Psoas muscle (tissue), 8 donors: ENCODE measurements at places on chromosomes 6 and 20. TPM values are rescaled to one million over a fixed set of nuclear protein-coding genes. Genes with fewer than 3 reads are reported as not detected.

DNA sequence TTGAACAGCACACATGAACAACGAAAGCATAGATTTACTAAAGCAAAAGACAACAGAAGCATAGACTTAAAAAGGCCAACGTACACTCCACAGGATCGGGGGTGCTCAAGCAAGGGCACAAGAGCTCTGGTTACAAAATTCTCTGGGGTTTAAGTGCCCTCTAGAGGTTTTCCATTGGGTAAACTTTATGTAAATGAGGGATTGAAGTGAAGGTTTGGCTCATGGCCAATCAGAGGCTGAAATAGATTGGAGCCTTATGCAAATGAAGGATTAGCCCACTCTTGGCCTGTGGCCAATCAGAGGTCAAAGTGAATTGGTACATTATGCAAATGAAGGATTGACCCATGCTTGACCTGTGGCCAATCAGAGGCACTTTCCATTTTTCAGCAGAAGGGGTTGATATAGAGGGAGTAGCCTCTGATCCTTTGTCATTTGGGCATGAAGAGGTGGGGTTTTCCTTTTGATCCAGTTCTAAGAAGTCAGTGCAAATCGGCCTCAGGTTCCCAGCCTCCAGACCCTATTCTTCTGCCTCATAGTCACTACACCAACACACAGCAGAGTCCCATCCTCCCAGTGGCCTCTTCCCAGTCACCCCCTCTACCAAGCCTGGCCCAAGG is 244.9 kb downstream of the THBS2 start:
- DNase-seq: no peak

GRCh38 chr6:24924580-24925356 is 11.0 kb downstream of the RIPOR2 start:
- DNase-seq: no peak

- peak; percentile 44 for DNase-seq
Observed at GRCh38 chr6:7673063-7673536, 52.8 kb upstream of the BMP6 start.

GRCh38 chr20:39516964-39517363 is 554.8 kb downstream of the DHX35 start:
- DNase-seq: no peak

- DNase-seq: no peak
Observed at GRCh38 chr20:40154514-40154913, 534.5 kb downstream of the MAFB start.

- no peak for DNase-seq
Observed at GRCh38 chr6:102895683-102896082, 1502.2 kb downstream of the GRIK2 start.

FAM209B gene
- 1.3 TPM for total RNA-seq

SLC17A9 gene
- total RNA-seq: 0.32 TPM

TP53TG5 gene
- total RNA-seq: not detected

OPRL1 gene
- 0.22 TPM for total RNA-seq

- DNase-seq: no peak
Observed at GRCh38 chr6:125732398-125732797, 17.0 kb upstream of the HEY2 start.

DNA sequence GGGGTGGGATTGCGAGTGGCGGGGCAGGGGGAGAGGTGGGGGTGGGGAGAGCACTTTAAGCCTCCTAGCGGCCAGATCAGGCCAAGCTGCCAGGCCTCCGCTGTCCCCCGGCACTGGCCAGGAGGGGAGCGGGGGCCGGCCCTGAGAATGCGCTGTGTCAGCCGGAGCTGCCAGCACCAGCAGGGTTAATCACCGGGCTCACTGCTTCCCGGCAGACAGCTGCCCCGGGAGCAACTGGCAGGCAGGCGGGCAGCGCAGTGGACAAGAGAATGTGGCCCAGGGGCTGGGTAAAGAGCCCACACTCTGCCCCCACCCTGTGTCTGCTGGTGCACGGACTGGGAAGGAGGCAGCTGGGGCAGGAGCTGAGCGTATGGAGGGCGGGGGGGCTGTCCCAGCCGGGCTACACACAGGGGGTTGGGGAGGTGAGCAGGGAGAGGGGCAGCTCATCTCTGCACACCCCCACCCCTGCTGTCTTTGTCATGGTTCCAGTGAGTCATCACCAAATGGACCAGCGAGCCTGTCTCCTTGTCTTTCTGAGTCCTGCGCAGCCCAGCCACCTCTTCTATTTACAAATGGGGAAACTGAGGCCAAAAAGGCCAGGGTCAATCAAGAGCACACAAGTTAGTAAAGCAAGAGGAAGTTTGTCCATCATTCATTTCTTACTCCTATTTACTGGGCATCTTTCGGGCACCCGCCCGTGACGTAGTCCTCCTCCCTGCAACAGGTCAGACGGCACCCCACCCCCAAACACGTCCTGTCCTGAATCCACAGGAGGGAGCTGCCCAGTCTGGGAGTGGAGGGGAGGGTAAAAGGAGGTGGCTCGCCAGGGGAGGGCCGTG is 2.1 kb upstream of the LAMA5 start:
- DNase-seq: peak; percentile 67

GRCh38 chr20:60254901-60255411 is 296.7 kb downstream of the CDH26 start:
- DNase-seq: no peak

DNA sequence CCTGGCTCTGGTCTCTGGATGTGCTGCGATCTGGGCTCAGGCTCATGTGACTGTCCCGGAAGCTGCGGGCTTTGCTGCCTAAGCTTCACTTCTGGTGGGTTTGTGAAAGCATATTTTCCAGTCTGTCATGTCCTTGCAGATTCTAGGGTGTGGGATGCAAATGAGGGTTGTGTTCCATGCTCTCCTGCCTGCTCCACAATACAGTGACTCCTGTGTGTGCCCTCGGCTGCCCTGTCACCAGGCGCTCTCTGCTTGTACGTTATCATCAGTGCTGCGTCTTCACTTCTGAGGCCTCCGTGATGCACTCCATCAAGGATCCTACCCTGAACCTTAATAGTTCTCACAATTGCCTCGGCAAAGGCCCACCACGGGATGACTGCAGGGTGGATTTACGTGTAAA is 84.2 kb downstream of the TTLL2 start:
- no peak for DNase-seq

VGLL2 gene
- total RNA-seq: 95.9 TPM

RAB44 gene
- total RNA-seq: not detected

MAVS gene
- total RNA-seq: 61.3 TPM

SLC17A3 gene
- total RNA-seq: not detected

GRCh38 chr6:1604158-1605003 is 5.3 kb upstream of the FOXC1 start:
- DNase-seq: peak; percentile 70

KCNK17 gene
- total RNA-seq: not detected

- no peak for DNase-seq
Observed at GRCh38 chr6:37323580-37323979, 30.2 kb upstream of the RNF8 start.

- no peak for DNase-seq
Observed at GRCh38 chr6:33019372-33019771, 10.0 kb upstream of the HLA-DOA start.

GRCh38 chr6:87826424-87826823 is 124.4 kb upstream of the AKIRIN2 start:
- no peak for DNase-seq

DNA sequence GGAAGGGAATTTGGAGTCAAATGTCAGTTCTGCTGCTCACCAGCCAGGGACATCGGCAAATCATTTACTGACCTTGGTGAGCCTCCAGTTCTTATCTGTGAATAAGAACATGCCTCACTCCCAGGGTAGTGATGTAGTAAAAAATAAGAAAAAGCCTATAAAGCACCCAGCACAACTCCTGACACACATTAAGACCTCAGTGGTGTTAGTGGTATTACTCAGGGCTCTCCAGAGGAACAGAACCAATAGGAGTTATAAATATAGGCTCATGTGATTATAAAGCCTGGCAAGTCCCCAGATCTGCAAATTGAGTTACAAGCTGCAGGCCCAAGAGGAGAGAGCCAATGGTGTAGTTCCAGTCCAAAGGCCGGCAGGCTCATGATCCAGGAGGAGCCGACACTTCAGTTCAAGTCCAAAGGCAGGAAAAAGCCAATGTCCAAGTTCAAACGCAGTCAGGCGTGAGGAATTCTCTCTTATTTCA is 71.3 kb upstream of the EYA2 start:
- DNase-seq: no peak

GRCh38 chr20:19756761-19757486 is 1.1 kb upstream of the RIN2 start:
- no peak for DNase-seq

C6orf132 gene
- total RNA-seq: 0.18 TPM

DNA sequence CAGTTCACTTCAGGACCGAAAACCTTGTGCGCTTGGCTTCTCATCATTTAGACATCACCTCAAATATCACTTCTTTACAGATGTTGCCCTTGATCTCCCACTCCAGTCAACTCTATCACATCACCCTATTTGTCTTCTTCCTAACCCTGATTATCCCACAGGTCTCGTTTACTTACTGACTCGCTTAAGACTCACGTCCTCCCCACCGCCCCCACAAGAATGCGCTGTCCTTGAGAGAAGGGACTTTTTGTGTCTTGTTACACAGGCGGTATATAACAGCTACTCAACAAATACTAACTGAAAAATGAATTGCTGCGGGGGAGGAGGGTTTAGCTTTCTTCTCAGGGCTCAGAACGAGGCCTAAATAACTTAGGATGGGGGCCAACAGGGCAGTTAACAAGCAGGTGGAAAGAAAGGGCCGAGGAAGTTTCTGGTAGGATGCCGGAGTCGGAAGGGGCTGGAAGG is 527 bp downstream of the TOMM34 start:
- DNase-seq: no peak

GRCh38 chr6:50236164-50236563 is 186.4 kb upstream of the DEFB112 start:
- DNase-seq: no peak

DNA sequence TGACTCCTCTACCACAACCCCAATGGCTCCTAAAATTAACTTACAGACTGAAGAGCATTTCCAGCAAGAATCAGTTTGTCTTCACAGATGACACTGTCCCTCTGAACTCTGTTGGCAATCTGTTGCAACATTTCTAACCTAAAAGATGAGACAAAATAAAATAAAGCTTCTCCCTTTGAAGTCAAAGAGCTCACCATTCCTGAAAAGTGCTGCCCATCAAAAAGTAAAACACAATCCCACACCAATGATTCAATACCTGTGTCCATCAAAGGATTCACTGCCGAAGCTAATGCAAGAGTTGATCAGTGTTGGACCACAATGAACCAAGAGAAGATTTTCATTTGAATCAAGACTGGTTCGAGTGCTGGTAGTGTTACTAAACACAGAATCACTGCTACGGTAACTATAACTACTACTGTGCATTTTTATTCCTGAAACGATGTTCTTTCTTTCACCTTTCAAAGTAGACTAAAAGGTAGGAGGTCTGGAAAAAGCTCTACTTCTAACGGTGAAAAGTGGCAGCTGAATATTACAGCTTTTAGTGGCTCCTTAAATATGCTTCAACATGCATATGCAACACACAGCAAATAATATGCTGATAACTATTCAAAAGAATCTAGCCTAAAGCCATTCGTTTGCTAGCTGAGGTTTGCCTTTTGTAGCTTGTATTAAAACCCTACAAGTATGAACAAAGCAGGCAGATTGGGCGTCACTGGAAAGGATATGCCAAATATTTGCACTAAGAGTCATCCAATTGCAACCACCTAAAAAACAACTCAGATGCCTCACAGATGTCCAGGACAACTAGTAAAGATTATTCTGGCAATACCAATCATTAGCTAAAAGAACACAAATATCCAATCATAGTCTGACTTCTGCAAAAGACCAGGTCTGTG is at the start of gene DST:
DST (minus strand) TSS at position 524 of the 896 bp plus-strand sequence.
- DNase-seq: no peak

DNA sequence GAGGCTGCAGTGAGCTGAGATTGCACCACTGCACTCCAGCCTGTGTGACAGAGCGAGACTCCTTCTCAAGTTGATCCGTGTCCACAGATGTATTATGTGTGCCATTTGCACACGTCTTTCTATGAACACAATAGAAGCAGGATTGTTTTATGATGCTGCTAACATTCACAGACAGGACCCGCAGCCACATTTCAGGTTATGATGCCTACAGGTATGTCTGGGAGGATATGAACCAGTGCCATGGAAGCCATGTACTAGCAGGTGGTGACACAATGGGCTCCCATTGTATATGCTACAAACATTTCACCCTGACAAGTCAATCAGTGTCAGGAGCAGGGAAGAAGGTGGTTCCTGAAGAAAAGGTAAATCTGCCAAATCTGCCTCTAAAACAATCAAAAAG is 4.3 kb downstream of the TRAM2 start:
- DNase-seq: no peak

ANGPT4 gene
- total RNA-seq: 0.06 TPM

CPNE5 gene
- 0.27 TPM for total RNA-seq

- no peak for DNase-seq
Observed at GRCh38 chr6:136920671-136921380, 1.3 kb upstream of the SLC35D3 start.

DNA sequence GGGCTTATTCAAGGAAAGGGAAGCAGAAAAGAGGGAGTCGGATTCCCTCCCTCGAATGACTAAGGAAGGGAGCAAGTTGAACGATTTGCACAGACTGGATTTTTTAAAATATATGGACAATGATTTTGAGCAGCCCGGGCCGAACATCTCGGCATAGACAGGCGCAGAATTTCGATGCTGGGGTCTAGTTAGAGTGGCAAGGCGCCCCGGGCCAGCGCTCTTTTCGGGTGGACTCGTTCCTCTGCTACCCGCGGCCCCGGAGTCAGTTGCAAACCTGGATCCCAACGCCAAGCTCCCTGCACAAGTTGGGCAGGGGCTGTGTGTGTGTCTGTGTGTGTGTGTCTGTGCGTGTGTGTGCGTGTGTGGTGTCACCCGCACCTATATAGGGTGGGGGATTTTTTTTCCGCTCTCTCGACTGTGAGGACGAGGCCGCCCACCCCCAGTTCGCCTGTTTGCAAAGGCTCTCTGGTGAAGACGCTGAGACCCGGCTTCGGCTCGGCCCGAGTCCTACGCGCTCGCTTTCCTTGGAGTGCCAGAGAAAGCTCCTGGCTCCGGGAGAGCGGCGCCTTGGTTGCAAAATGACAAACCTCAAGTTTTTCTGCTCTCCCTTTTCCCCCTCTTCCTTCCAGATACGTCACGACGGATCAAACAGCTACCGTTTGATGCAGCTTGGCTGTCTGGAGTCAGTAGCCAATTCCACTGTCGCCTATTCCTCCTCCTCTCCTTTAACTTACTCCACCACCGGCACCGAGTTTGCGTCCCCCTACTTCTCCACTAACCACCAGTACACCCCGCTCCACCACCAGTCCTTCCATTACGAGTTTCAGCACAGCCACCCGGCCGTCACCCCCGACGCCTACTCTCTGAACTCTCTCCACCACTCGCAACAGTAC is 1.4 kb downstream of the TFAP2D start:
- DNase-seq: no peak

SRMS gene
- total RNA-seq: not detected

CPXM1 gene
- 0.27 TPM for total RNA-seq

DNA sequence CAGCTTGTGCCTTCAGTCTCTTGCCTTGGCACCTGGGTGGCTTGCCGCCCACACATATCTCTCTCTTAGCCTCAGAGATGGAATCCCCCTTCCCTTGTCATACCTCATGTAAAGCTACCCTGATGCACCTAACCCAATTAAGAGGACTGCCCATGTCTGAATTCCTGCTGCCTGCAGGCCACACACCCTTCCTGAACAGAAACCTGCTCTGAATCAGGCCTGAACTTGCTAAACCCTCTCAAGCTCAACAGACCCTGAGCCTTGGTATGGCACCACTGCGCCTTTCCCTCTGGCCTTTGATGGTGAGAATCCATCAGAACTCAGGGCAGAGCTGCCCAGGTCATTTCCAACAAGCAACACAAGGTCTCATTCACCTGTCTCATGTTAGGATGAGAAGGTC is 5.2 kb downstream of the RAET1G start:
- no peak for DNase-seq

GRCh38 chr6:168299541-168300511 is 19.8 kb downstream of the DACT2 start:
- DNase-seq: no peak
